ENCODE measurements at places on chromosomes 3 and 15.

DNA sequence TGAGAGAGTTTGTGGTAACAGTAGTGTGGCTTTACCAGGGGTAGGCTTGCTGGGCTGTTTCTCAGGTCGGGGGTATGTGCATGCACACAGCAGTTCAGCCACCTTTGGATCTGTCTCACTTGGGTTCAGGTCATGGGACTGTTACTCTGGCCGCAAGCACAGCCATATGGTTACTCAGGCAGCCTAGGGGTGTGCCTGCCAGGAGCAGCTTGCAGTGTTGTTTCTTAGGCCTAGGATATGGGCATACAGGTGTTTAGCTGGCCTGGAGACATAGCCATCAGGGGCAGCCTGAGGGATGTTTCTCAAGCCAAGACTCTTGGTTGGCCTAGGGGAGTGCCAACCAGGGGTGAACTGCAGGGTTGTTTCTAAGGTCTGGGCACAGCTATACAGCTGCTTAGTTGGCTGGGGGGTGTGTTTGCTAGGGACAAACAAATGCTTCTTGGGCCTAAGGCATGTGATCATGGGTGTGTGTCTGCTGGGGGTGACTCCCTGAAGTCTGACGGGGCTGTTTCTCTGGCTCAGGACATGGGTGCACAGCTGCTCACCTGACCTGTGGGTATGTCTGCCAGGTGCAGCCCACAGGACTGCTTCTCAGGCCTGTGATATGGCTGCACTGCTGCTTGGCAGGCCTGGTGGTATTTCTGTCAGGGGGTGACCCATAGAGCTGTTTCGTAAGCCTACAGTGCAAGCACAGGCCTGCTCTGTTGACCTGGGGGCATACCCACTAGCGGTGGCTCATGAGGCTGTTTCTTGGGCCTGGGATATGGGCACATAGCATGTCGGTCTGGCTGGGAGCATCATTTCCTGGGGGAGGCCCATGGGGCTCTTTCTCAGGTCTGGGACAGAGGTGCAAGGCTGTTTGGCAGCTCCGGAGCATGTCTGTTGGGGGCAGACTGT, 168.0 kb upstream of the THRB start:
- DNase-seq, result no peak

DNA sequence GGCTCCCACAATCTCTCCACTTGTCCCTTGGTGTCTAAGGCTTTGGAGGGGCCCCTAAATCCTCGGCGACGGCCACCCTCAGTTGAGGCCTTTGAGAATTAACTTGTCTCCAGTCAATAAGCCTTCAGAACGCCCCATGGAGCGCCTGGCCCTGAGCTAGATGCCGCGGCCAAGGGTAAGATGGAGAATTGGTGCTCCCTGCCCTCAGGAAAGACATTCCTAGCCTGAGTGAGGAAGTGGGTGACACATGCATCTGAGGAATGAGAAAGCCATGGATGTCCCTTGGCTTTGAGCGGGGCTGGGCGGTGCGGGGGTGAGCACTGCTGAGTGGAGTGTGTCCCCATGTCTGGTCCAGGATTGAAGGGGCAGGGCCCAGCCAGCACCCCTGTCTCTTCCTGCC, 13.3 kb downstream of the ITIH4 start:
- DNase-seq, result no peak

GRCh38 chr15:81886591-81886990, 159.2 kb downstream of the MEX3B start:
- no peak for DNase-seq

DNA sequence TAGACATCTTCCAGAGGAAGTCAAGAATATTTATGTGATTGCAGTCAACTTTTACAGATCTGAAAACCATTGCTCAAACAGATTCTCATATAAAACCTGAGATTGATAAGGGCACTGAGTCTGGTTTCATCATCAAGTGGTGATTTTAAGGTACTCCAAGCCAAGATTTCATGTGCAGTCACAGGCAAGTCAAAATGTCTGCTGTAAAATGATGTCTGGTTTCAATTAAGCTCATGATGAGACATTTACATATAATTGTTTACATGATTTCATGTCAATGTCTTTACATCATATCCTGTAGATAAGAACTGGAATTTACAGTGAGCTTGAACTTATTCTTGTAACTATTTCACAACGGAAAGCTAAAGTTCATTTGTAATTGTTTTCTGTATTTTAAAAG, 1215.5 kb downstream of the ROBO2 start:
- no peak for DNase-seq

DNA sequence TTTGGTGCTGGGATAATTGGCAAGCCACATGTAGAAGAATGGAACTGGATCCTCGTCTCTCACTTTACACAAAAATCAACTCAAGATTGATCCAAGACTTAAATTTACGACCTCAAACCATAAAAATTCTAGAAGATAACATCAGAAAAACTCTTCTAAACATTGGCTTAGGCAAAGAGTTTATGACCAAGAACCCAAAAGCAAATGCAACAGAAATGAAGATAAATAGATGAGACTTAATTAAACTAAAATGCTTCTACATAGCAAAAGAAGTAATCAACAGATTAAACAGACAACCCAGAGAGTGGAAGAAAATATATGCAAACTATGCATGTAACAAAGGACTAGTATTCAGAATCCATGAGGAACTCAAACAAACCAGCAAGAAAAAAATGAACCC, 80.1 kb downstream of the CLDN1 start:
- no peak for DNase-seq

- DNase-seq, result no peak
Measured at GRCh38 chr3:193716150-193716549, 123.1 kb downstream of the OPA1 start.

- DNase-seq, result no peak
Measured at GRCh38 chr3:194757647-194758061, 72.0 kb downstream of the FAM43A start.

- peak; percentile 12 for DNase-seq
Measured at GRCh38 chr3:151379083-151379734, 5.3 kb downstream of the P2RY12 start.

- no peak for DNase-seq
Measured at GRCh38 chr3:66075281-66075680, 36.6 kb upstream of the MAGI1 start.

- peak; percentile 33 for DNase-seq
Measured at GRCh38 chr3:117019082-117019713, 309.6 kb downstream of the TUSC7 start.

DNA sequence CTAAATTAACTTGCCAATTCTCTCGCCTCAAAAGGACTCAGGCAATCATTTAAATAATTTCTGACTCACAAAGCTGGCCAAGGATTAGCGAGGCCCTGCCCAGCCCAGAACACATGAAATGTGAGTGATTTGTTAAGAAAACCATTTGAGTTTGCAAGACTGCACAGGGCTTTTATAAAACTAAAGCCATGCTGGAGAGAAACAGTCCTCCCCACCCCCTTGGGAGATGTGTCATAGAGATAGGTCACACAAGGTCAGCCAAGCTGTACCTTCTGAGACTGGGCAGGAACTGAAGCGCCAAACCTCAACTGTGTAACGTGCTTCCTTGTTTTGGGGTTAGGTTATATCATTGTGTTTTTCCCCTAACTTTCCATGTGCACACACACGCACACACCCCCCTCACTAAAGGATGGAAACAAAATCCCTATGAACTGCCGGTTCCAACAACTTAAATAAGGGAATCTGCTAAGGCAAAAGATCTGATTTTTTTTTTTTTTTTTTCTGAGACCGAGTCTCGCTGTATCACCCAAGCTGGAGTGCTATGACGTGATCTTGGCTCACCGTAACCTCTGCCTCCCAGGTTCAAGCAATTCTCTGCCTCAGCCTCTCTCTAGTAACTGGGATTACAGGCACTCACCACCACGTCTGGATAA, 8.1 kb downstream of the SPATA12 start:
- DNase-seq, result peak; percentile 29

GRCh38 chr3:141321109-141321497, 47.2 kb upstream of the ZBTB38 start:
- no peak for DNase-seq

GRCh38 chr3:185225523-185225922, 28.3 kb downstream of the EHHADH start:
- no peak for DNase-seq

GRCh38 chr15:100306098-100306497, 35.7 kb downstream of the ADAMTS17 start:
- DNase-seq, result no peak

DNA sequence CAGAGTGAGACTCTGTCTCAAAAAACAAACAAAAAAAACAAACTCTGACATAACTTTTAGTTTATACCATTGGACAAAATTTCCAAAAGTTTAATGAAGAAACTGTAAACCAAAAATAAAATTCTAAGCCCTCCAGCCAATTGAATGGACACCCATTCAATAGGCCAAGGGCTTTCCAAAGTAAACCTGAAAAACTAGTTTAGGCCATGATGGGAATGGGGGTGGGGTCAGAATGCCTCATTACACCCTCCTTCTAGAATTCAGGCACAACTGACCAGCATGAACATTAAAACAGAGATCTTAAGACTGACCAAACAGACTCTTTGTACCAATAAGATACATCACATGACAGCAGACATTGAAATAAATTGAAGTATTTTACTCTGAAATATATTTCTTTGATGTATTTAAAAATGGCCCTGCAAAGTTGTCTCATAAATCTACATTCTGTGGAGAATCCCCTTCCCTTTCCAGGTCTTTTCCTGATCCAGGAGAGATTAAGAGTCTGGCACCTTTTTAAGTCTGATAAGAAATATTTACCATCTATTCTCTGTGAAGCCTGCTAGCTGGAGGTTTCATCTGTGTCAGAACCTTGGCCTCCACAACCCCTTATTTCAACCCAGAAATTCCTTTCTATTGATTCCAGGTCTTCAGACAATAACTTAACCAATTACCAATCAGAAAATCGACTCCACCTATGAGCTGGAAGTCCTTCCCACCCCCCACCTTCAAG, 15.7 kb downstream of the THOC7 start:
- no peak for DNase-seq

DNA sequence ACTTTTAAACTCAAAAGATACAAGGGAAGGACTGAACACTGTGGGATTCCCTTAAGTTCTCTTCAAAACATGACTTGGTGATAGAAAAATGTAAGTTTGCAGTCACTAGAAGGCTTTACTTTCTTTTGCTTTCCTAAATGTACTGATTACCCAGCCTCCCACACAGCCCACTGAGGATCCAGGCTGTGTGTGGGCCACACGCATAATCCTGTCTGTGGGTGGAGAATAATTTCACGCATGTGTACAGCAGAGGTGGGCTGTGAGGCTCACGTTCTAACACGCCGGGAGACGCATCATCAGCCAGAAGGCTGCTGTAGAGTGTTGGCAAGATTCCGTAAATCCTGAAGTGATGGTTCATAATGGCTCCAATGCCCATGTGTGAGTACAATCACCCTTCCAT, 165.5 kb downstream of the CLSTN2 start:
- DNase-seq, result no peak

GRCh38 chr3:46196261-46196957, 11.7 kb downstream of the CCR1 start:
- no peak for DNase-seq

DNA sequence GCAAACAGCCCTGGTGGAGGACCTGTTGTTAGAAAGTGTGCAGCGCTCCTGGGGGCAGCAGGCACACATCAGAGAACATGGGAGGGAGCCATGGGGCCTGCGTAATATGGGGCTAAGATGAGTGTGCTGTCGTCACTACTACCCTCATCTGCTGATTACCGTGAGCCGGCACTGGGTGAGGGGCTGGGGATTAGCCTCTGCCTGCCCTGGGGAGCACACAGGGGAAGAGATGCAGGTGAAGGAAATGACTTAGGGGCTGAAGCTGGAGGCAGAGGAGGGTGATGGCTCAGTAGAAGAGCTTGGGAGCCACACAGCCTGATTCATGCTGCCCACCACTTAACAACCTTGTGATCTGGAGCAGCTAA, 33.6 kb upstream of the LINGO1 start:
- no peak for DNase-seq

DNA sequence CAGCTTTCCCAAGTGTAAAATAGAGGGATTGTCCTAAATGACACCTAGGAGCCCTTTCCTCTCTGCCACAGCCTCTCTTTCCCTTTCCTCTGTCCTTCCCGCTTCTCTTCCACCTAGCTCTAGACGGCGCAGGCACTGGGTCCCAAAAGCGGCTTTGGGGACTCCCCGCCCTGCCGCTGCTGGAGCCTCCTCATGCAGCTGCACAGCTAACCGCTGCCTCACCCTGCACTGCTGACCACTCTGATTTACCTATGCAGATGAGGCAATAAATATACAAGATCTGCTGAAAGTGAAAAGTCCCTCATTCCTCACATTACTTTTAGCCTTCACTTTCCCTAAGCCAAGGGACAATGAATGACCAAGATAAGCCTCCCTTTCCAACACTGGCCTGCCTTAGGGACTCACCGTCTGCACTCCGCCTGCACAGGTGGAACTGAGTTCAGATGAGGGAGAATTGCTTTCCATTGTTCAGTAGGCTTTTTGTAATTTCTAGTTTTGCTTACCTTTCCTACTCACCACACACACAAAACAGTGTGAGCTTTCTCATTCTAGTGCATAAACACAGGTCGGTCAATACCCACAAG, 197.5 kb upstream of the BCL6 start:
- DNase-seq, result no peak

GRCh38 chr3:134640872-134641470, 9.9 kb downstream of the KY start:
- no peak for DNase-seq

GRCh38 chr3:24483873-24484272, 10.8 kb downstream of the THRB start:
- no peak for DNase-seq

DNA sequence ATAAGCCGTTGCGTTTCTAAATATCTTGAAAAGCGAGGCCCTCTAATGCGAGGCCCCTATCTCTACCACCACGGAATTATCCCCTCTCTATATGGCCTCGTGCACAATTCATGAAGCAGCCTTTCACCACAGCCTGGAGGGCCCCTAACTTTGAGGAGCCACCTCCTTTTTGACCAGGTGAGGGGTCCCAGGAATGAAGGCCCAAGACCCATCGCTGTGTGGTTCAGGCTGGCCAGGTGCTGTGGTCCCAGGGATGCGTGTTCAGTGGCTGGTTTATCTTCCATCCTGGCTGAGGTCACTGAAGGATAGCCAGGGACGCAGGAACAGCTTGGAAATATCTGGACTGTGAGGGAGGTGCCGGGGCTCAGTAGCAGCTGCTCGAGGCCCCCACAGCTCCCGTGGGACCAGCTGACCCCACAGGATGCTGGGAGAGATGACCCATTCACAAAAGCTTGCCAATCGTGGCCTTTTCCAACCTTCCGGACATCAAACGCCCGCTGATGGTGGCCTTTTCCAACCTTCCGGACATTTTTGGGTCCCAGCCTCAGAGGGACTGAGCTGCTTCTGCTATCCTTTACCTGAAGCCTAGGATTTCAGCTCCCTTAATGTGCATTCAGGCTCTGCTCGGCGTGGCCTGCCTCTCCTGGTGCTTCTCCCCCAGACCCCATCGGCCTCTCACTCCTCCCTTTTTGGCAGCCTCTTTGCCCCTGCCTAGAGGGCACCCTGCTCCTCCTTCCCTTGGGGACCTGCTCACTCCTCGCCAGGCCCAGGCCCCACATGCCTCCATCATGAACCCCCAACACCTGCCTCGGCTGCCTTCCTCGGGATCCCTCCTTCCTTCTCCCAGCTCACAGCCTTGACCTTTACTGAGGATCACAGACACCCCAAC, 140.9 kb downstream of the CHSY1 start:
- DNase-seq, result no peak
